ENCODE measurements at places on chromosomes 3 and 15. TPM values are rescaled to one million over a fixed set of nuclear protein-coding genes. Genes with fewer than 3 reads are reported as not detected.

DNA sequence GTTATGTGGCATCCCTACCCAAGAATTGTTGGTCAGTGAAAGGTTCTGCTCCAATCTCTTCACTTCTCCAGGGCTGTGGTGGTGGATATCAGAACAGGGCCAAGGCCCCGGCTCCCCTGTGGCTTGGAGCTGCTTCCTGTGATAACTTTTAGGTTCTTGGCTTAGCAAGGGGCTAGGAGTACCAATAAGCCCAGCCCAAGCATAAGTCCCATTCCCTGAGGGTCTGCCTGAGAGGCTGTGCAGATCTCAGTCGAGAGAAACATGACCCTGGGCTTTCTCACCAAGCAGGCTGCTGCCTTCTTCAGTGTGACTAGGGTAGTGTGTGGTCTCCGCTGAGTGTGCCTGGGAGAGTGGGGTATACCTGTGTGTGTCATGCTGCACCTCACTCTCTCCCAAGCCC, 7.1 kb downstream of the CLK3 start:
- DNase-seq, result no peak

DNA sequence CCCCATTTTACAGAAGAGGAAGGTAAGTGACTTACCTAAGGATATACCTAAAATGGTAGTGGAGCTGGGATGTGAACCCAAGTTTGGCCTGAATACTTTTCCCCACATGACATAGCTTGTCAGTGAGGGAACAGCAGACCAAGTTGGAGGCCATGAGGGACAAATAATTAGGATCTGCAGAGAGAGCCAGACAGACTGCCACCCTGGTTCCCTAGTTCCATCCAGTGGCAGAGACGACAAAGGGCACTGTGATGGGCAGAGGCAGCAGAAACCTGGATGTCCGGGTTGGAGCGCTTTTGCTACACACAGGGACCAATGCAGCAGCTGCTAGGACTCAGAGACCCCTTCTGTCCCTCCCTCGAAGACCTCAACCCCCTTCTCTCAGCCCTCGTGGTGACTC, 1.2 kb downstream of the CPLX3 start:
- DNase-seq, result no peak

The AADACL2 gene
- not detected for total RNA-seq

The IL17RE gene
- total RNA-seq, result 0.19 TPM

- DNase-seq, result no peak
Observed at GRCh38 chr3:105527535-105527934, 160.8 kb downstream of the ALCAM start.

DNA sequence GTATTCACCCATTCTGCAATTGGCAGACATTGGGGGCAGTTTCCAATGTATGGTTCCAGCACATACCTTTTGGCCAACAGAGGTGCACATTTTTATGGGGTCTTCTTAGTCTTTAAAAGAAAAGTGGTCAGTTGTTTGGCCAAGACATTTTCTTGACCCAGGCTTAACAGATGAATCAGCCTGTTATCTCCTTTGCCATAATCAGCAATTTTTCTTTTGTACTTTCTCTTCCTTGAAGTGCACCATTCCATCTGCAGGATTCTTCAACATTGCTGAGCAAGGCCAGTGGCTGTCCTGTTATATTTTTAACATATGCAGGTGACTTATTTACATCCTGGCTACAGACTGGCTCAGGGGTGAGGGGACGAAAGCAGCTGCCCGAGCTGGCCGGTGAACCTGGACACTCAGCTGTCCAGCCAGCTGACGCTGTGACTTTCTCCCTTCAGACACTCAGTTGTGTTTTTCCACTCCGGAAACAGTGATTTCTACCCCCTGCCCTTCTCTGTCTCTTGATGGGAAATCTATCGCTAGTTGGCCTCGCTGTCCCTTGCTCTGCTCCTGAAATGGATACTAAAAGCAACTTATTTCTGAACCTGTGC, 96.5 kb upstream of the TNFAIP8L3 start:
- no peak for DNase-seq

GRCh38 chr3:53375019-53375418, 27.7 kb upstream of the DCP1A start:
- DNase-seq, result no peak

DNA sequence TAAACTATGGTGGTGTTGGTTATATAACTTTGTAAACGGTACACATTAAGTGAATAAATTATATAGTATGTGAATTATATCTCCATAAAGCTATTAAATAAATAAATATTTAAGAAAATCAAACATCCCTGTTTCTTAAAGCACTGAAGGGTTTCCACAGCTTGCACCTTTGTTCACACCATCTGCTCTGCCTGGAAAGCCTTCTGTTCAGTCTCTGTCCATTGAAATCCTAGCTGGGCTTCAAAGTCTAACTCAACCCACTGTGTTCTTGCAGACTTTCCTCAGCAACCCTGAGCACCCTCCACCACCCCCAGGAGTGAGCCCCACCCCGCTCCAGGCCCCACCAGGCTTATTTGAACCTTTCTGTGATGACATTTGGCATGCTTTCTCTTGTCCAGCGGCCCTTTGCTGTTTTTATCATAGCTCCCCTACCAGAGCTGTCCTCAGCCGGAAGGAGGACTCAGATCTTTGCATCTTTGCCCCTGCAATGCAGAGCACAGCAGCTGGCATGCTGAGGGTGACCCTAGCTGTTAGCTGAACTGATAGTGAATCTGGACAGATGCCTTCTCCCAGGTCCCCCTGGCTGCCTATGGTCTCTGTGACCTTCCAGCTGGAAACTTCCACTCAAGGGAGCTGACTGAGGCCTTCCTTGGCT, 105.2 kb downstream of the DAPK2 start:
- DNase-seq, result no peak

DNA sequence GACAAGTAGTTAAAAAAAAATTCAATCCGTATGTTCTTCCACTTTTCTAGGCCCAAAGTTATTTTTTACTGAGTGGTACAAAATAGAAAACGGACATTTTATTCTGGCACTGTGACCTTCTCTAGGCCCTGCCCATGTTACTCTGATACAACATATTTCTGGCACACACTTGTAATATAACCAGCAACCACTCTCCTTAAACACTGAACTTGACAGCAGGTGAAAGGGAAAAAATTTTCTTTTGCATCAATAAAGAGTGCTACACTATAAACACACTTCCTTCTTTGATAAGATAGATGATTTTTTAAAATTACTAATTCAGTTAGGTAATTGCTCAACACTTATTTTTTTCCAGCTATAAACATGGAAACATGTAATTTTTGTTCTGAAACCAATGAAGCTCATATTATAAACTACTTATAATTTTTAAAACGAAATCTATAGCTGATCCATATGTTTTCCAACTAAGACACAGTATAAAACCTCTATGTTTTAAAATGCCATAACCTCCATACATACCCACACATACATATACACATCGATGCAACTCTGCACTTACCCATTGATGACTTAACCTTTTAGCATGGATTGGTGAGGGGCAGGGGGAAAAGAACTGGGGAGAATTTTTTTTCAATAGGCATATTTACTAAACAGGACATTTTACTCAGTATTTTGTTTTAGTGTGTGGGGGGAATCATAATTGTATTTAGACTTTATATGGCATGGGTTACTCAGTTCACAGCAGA, 5.3 kb upstream of the CTNNB1 start:
- no peak for DNase-seq

The MYRIP gene
- not detected for total RNA-seq

DNA sequence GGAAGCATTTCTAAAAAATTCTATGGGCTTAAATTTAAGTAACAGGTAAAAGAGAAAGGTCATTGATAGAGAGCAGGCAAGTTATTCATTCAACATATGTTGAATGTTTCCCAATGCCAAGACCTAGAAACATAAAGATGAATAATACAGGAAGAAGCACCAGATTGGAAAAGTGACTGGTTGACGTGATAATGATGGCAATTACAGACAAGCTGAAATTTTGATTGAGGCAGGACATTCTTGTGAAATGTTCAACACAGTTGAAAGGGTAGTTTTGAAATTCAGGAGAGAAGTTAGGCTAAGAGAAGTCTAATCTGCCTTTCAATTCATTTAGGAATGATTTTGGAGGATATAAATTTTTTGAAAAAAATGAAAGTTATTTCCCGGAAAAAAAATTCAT, 536.3 kb upstream of the NAALADL2 start:
- no peak for DNase-seq

DNA sequence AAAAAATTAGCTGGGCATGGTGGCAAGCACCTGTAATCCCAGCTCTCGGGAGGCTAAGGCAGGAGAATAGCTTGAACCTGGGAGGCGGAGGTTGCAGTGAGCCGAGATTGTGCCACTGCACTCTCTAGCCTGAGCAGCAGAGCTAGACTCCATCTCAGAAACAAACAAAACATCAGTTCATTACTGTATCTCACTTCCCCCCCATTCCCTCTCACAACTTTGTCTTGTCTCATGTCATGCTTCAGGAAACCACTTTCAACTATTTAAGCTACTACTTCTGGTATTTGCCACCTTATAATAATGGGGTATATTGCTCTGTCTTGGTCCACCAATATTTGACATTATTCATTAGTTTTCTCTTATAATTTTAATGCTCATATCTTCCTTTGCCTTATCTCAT, 26.2 kb downstream of the PIK3CA start:
- no peak for DNase-seq

DNA sequence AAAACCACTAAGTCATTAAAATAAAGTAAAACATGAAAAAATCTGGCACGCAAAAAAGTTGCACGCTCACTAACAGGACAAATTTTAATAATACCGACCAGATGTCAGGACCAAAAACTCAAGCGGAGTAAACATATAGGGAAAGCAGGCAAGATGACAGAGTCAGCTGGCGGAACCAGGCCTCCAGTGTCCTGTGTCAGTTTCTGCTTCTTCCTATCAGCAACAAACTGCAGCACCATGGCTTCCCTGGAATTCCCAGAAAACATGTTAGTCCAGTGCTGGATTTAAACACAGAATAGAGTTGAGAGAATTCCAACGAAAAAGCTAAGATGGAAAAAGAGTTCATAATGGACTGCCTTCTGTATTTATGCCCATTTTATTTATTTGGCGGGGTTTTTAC, 169.1 kb upstream of the ARHGEF26 start:
- no peak for DNase-seq

The TMEM207 gene
- total RNA-seq, result not detected

- DNase-seq, result peak; percentile 73
Observed at GRCh38 chr15:74053941-74054529, 28.3 kb downstream of the GOLGA6A start.

DNA sequence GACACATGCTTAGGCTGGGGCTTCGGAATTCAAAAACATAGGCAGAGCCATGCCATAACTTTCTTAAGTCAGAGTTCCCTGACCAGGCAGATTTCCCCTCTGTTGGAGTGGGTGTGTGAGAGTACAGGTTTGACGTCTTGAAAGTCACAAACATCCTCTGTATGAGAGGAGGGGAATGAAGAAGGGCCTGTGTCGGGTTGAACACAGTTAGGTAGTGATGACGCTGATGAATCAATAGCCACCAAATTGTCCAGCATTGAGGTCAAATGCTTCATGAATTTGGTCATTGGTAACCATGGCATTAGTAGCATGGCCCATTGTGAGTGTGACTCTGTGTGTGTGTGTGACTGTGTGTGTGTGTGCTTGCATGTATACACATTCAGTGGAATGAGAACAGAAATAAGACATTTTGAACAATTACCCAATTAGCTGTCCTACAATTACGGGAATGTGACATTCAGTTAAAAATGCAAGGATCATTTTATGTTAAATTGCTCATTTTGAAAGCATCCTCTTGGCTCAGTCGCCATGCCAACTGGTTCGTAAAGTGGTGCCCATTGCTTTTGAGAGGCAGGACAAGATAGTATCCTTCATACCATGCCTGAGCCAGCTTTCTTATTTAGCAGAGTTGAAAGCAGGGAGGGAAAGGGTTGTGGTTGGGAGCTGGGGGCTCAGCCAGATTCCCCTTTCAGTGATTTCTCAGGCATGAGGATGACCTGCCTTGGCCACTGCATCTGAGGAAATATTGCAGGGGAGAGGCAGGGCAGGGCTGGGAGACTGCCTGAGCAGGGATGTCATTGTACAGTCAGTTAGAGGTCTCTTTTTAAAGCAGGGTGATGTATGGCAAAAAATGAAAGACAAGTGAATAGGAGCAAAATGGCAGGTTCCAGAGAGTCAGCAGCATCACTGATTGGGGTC, 35.4 kb downstream of the RBP2 start:
- no peak for DNase-seq

The MITF gene
- 0.31 TPM for total RNA-seq

The PCOLCE2 gene
- not detected for total RNA-seq

GRCh38 chr3:136952292-136952691, 5.5 kb upstream of the IL20RB start:
- DNase-seq, result no peak

The FETUB gene
- not detected for total RNA-seq

- no peak for DNase-seq
Observed at GRCh38 chr3:14853271-14853951, 34.6 kb downstream of the FGD5 start.

- no peak for DNase-seq
Observed at GRCh38 chr15:29276366-29276765, 6.7 kb upstream of the NSMCE3 start.

DNA sequence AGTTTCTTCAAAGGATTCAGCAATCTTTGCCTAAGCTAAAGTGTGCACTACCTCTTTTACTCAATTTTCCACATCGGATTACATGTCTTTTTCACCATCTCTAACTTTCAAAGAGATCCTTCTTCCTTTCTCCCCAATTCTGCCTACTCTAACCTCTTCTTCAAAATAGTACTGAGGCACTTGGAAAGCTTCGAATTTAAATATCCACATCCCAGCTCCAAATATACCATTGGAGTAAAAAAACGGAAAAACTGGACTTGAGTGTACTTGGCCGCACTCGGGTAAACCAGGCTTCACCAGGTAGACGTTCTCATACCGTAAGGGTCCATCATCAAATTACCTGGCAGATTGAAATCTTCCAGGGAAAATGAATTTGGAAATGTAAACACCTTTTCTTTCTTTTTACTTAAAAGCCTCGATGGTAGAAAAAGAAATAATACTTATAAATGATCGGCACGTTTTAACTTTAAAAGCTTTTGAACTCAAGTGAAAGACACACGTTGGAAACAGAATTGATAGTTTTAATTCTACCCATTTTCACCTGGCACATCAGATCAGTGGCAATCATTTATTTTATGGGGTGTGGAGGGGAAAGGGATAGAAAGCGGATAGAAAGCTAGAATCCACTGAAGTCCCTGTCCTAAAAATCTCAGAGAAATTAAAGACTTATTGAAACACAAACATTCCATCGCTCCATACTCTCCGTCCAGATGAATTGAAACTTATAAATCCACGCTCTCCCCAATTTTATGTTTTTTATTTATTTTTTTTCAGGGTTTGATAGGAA, 8.2 kb upstream of the MEIS2 start:
- no peak for DNase-seq

The IGDCC3 gene
- not detected for total RNA-seq

The ITGA11 gene
- 0.22 TPM for total RNA-seq

The MED12L gene
- total RNA-seq, result 0.68 TPM

- DNase-seq, result no peak
Observed at GRCh38 chr3:155960060-155960459, 89.6 kb downstream of the GMPS start.

GRCh38 chr15:58491499-58492202, 59.9 kb downstream of the LIPC start:
- no peak for DNase-seq

The A4GNT gene
- total RNA-seq, result not detected

- no peak for DNase-seq
Observed at GRCh38 chr3:106403371-106404145, 534.7 kb upstream of the CBLB start.
